Stimulated activated effector memory CD8-positive, alpha-beta T cell treated with anti-CD3 and anti-CD28 coated beads, Interleukin-12 subunit alpha, Interleukin-12 subunit beta, amount 100 ng/mL, for 72 hours (primary cell): ENCODE measurements at places on chromosomes 6 and 20.

- DNase-seq: no peak
These were observed 6.8 kb downstream of the BICRAL start for GRCh38 chr6:42788671-42789070.

GRCh38 chr20:32153156-32153665 lies 43.7 kb downstream of the TM9SF4 start:
- no peak for DNase-seq

GRCh38 chr6:118648866-118649554 lies 2.4 kb downstream of the CEP85L start:
- no peak for DNase-seq

- no peak for DNase-seq
These were observed 104.8 kb downstream of the NCOA3 start for GRCh38 chr20:47606414-47606982.

DNA sequence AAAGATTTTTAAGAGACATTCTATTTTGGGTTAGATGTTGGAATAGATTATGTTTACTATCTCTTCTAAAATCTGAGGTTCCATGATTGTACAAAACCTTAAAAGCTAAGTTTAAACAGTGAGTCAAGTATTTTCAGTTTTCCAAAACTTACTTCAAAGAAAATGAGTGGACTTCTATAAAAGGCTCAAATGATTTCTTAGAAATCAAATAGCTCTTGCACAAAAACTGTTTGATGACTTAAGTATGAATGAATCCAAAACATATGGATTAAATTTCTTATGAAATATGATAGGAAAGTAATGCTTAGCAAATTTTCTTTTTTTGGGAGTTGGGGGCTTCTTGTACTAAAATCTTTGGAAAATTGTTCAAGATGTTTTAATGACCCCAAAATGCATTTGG lies 837.3 kb upstream of the SLC35B3 start:
- no peak for DNase-seq

DNA sequence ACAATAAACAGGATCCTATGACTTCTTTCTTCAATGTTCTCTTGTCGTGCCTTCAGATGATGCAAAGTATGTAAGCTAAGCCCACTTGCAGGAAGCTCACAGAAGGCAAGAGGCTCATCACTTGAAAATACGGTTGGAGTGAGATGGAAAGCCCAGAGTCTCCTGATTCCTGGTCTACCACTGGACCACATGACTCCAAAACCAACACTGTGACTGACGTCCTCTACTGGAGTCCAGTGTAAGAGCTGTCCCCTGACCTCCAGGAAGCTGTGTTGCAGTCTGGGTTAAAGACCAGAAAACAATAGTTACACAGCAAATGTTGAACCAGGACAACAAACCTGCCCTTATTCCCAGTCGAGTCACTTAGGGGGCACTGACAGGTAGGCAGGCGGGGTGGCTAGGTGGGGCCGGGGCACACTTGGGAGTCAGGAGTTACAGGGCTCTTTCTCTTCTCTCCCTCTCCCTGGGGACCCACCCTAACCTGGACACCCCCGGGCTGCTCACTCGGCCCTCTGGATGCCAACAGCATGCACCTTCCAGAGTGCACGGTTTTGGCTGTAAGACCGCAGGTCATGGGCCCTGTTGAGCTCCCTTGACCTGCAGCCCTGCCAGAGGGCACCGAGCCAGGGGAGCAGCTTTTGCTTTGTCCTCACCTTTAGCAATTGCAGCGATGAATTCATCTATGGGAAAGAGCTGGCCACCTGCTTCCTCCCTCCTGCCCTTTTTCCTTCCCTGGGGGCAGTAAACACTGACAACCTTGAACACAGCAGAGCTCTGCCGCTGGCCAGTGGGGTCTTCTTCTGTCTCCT lies 7.4 kb downstream of the PCK1 start:
- DNase-seq: no peak

DNA sequence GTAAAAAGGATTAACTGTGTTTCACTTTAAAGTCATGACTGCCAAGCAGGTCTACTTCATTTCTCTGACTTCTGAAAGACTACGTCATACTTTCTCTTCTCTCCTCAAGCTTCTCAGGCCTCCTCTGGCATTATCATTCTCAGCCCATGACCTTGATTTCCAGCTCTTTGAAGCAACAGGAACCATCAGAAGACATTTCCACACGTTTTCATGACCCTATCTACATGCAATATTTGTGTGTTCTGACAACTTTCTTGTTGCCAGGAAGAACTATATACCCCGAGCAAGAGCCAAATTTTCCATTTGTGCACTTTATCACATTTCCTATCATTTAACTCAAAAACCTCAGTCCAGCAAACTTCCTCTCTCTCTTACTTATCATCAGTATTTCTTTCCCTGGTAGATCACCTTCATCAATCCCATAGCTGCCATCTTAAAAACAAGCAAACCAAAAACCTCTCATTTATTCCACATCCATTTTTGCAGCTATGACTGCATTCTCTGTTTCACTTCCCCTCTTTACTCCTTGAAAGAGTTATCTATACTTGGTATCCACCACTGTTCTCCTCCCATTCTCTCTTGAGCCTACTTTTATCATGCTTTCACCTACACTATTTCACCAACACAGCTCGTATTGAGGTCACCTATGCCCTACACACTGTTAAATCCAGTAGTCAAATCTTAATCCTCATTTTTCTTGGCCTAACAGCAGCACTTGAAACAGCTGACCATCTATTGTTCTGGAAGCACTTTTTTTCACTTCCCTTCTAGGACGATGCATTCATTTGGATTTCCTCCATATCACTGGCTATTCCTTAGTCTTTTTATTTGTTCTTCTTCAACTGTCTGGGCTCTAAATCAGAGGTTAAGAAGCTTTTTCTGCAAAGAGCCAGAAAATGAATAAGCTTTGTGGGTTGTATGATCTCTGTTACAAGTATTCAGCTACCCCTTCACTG lies 47.1 kb downstream of the STX7 start:
- DNase-seq: no peak

DNA sequence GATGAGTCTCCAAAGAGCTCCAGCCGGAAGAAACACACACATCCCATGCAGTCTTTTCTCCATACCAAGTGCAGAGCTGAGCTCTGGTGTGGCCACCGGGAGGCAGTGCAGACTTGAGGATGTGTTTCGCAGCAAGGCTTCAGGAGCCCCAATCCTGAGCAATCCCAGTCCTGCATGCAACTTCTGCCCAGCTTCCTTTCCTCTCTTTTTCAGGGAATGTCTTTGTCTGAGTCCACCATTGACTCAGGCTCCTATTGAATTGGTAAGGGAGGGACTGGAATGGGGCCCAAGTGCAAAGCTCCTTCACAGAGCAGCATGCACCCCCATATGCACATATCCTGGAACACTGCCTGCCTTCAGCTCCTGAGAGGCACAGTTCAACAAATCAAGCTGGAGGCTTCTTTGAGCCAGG lies 50.5 kb upstream of the ASIP start:
- no peak for DNase-seq

GRCh38 chr6:51147756-51148155 lies 329.1 kb downstream of the TFAP2B start:
- no peak for DNase-seq

GRCh38 chr6:98477231-98477630 lies 357.1 kb upstream of the POU3F2 start:
- no peak for DNase-seq

DNA sequence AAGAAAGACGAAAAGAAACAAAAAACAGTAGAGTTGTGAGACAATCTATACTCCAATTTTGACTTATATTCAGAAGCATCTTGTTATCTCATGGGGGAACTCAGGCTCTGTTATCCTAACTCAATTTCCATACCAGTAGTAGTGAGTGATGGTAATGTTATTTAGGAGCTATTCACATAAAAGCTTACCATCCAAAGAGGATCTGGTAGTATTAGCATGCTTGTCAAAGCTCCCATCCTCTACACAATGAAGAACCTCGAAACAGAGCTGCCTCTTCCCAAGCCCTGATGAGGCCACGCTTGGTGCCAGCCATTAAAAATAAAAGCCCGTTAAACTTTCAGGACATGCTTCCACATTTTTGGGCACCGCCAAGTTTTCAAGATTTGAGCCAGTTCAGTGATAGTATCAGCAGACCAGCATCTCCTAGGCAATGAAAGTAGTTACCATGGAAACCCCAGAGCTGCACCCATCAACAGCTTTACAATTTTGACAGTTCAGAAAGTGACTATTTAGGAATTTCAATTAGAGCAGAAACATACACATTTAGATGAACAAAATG lies 173.3 kb downstream of the CD83 start:
- no peak for DNase-seq

GRCh38 chr6:166106076-166106686 lies 61.5 kb downstream of the TBXT start:
- DNase-seq: peak; percentile 82

DNA sequence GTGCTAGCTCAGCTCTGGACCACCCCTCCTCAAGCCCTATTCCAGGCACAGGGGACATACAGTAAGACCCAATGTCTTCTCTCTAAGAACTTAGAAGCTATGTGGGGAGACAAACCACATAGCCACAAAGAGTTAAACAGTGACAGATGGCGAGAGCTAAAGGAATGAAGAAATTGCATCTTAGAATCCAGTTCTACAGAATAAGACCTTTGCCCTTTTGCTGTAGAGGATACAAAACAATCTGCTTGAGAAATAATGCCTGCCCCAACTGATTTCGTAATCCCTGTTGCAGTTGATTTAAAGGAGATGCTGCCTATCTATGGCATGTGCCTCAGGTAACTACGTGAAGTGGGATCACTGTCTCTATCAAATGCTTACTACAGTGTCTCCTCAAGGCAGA lies 31.2 kb downstream of the TNFRSF21 start:
- no peak for DNase-seq

DNA sequence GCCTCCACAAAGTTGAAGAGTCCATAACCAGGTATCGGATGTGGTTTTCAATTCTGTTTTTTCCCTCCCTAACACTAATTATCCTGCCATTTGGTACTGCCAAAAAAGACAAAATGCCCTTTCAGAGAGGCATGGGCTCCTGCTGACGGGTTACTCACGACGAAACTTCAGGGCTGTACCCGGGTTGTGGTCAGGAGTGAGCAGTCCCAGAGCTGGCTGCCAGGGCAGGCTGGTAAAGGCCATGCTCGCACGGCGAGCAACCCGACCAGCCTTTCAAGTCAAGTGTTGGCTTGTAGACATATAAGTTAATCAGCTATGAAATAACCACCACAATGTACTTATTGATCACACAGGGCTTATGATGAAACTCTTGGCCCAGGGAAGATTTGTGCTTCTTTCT lies 152.5 kb downstream of the FOXC1 start:
- DNase-seq: no peak

- no peak for DNase-seq
These were observed 161.1 kb upstream of the CARMIL1 start for GRCh38 chr6:25118038-25118437.

- DNase-seq: no peak
These were observed 91.8 kb upstream of the BACH2 start for GRCh38 chr6:90388395-90388794.

DNA sequence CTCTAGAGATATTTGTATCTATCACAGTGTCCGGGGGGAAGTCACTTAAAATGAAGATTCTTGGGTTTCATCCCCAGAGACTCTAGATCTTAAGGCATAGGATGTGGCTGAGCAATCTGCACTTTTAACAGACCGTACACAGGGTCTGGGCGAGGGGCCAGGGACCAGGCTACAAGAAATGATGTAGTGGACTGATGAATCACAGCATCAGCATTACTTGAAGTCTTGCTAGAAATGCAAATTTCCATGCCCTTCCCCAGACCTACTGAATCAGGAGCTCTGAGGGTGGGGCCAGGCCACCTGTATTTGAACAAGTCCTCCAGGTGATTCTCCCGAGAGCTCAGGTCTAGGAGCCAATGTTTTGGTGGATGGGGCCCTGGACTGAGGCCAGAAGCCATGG lies 168.4 kb downstream of the DOK5 start:
- no peak for DNase-seq

- no peak for DNase-seq
These were observed 182.1 kb upstream of the OPRM1 start for GRCh38 chr6:153856929-153857376.

DNA sequence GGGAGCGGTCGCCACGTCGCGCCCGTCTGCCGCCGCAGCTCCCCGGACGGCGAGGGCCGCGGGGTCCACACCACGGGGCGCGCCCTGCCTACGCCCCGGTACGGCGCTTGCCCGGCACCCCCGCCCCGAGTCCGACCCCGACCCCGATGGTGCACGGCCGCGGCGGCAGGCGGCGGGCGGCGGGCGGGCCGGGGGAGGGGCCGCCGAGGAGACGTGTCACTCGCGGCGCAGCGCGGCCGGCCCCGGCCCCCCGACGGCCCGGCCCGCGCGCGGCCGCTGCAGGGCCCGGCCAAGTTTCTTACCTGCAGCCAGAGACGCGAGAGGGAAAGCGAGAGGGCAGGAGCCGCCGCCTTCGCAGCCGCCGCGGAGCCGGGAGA lies 328 bp downstream of the RRBP1 start:
- no peak for DNase-seq

DNA sequence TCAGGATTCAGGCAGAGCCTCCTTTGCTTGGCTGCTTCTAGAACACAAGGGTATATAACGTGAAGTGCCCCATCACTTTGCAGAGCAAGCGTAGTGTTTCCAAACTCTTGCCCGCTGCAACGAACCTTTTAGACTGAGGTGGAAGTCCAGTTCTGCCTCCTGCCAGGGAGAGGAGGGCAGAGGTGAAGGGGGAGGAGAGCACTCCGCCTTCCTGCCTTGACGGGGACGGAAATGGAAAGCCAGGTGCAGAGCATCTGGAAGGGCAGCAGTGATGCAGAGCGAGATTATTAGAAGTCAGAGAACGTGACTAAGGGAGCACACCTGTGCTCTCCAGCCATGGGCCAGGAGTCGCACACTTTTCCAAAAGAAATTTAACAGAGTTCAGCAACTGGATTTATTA lies 63.4 kb downstream of the RREB1 start:
- DNase-seq: no peak

- DNase-seq: peak; percentile 80
These were observed 119.7 kb upstream of the ZNF184 start for GRCh38 chr6:27592481-27593199.

- DNase-seq: no peak
These were observed 87.9 kb upstream of the B3GAT2 start for GRCh38 chr6:71044753-71045152.

DNA sequence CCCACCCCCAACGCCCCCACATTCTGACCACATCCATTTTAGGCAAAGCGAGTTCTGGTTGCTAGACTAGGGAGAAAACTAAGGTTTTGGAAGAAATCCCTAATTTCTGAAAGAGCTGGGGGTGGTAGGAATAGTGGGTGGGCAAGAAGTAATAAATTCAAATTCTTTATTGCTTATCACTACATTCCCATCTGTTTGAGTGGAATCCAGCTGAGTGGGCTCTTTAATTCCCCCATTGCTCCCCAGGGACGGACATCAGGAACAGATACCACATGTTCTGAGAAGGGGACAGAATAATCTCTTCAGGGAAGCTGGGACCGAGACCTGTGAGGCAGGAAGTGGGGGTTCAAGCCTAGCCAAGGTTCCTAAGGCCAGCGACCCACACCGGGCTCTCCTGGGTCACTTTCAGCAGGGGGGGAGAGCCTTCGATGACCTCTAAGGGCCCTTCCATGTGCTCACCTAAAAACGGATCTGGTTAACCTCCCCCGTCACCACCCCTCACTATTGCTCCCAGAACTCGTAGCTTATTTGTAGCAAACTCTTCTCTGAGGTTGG lies 42.3 kb upstream of the MRPS10 start:
- DNase-seq: no peak
